EL (cell line): ENCODE measurements at places on chromosomes 2 and 18.

- no peak for DNase-seq
Observed at GRCh38 chr18:68843473-68844089, 45.7 kb downstream of the CCDC102B start.

GRCh38 chr2:47172156-47172921 is 17.2 kb upstream of the STPG4 start:
- peak; percentile 55 for DNase-seq

DNA sequence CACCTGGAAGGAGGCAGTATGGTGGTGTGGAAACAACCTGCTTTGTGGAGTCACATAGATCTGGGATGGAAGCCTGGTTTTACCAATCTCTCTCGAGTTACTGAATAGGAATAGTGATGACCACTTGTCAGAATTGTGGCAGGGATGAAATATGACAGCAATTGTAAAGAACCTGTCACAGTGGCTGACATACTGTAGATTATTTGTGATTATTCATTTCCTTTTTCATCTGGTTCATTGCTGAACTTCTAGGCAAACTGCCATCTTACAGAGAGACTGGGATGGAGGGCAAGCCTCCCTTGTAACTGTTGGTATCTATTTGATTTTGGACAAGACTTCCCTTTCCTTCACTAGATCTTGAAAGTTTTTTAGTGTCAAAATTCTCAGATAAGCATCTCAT is 42.0 kb downstream of the FMNL2 start:
- no peak for DNase-seq

GRCh38 chr2:176390276-176391147 is 121.3 kb downstream of the MTX2 start:
- DNase-seq = peak; percentile 27
